Germinal center (tissue), 1 donor: ENCODE measurements at places on chromosomes 11 and 22.
A peak's percentile ranks its signal among the peaks of the same experiment; 100 is the strongest.

- no peak for DNase-seq
Observed at GRCh38 chr11:56558574-56558973, 15.5 kb upstream of the OR5M11 start.

- DNase-seq, result peak; percentile 74
Observed at GRCh38 chr11:363948-364761, 5.1 kb upstream of the B4GALNT4 start.

GRCh38 chr11:10633261-10633660 is 60.3 kb downstream of the IRAG1 start:
- no peak for DNase-seq

DNA sequence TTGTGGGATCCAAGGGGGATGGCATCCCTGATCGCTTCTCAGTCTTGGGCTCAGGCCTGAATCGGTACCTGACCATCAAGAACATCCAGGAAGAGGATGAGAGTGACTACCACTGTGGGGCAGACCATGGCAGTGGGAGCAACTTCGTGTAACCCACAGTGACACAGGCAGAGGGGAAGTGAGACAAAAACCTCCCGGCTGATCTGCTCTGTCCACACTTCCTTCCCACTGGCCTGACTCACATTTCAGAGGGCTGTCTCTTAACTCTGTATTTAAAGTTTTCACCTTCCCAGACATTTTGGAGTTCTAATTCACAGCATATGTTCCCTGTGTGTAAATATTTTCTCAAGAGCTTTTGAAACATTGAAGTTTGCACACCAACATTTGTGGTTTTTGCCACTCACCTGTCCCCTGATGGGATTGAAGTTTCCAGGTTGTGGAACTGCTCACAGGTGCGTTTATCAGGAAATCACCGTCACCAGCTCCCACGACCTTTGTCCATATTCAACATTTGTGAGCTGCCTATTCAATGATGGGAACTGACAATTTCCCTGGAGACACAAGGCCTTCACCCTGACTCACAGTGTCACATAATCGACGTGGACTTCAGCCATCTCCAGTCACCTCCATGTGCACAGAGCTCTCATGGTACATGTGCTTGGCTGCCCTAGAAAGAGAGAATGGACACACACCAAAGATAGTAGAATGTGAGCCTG is 99.2 kb downstream of the VPREB1 start:
- DNase-seq, result peak; percentile 52

- no peak for DNase-seq
Observed at GRCh38 chr22:37552524-37553163, 7.6 kb upstream of the CDC42EP1 start.
